Activated CD4-positive, alpha-beta T cell treated with anti-CD3 and anti-CD28 coated beads, Interleukin-2, amount 50 U/mL, for 24 hours (primary cell): ENCODE measurements at places on chromosomes 16 and 17.

- no peak for DNase-seq
Observed at GRCh38 chr17:41393826-41394225, 3.6 kb downstream of the KRT31 start.

GRCh38 chr17:60293580-60294335, 98.2 kb downstream of the USP32 start:
- no peak for DNase-seq

GRCh38 chr16:30395155-30395991, at the start of gene ZNF48:
ZNF48 (plus strand) TSS chr16:30395420; CDS start chr16:30395795, 375 bp downstream.
- DNase-seq: no peak

DNA sequence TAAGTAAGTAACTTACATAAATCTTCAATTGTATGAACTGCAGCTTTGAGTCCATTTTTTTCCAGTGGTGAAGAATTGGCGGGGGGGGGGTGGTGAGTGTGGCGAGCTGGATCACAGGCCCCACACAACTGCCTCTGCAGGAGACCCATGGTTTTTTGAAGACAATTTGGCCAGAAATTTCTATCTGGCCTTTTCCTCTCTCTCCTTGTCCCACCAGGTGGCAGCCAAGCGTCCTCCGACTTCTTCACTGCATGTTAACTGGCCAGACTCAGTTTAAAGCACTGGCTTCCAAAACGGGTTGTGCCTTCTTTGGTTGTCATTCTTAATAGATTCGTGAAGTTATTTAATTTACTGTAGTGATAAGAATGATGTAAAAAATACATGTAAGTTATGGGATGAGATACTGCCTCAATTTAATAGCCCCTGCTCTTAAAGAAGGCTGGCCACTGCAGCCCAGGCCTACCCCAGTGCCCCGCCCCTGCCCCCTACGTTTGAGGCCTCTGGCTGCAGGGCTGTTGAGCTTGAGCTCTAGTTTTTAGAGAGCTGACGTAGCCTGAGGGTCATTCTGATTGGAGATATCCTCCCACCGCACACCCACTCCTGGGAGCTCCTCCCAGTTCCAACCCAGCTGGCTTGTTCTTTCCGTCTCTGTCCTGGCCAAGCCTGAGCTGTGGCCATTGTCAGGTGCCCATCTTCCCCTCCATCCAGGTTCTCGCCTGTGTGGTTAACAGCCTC, 36.4 kb downstream of the AKAP1 start:
- DNase-seq: no peak

DNA sequence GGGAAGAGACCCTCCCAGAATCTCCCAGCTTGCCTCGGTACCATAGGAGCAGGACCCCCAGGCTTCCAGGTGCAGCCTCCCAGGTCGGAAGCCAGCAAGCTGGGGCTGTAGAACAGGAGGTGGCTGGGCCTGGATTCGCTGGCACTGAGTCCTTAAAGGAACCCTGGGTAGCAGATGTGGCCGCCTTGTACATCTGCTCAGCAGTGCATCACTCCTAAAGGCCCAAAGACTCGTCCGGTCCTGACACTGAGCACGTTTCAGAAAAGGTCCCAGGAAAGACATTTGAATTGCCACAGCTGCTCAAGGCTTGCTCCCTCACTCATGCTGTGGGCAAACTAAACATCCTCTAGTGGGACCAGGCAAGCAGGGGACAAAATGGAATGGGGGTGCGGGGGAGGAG, 172.8 kb downstream of the RAB11FIP4 start:
- no peak for DNase-seq

GRCh38 chr17:67265436-67266019, 20.5 kb upstream of the HELZ start:
- no peak for DNase-seq

- DNase-seq: no peak
Observed at GRCh38 chr16:351804-352520, 561 bp downstream of the AXIN1 start.

DNA sequence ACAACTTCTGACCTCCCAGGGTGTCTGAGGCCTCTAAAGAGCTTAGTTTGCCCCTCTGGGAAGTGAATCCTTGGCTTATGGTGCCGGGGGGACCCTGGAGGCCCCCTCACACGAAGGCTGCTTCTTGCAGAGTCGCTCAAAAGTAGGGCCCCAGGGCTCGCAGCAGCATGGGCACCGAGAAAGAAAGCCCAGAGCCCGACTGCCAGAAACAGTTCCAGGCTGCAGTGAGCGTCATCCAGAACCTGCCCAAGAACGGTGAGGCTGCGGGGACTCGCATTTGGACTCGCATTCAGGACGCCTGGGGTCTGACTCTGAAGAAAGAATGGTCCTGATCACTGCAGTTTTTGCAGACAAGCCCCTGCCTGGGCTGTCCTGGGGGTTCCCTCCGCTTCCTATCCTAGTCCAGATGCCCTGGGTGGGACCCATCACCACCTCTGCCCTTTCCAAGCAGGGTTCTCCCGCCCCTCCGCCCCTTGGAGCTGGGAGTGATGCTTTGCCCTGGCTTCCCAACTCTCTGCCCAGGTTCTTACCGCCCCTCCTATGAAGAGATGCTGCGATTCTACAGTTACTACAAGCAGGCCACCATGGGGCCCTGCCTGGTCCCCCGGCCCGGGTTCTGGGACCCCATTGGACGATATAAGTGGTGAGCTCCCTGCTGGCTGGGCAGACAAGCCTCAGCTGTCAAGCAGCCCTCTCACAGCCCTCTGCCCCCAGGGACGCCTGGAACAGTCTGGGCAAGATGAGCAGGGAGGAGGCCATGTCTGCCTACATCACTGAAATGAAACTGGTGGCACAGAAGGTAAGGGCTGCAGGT, 698 bp downstream of the ACBD4 start:
- no peak for DNase-seq

- DNase-seq: no peak
Observed at GRCh38 chr17:69503711-69504110, 89.2 kb downstream of the MAP2K6 start.

DNA sequence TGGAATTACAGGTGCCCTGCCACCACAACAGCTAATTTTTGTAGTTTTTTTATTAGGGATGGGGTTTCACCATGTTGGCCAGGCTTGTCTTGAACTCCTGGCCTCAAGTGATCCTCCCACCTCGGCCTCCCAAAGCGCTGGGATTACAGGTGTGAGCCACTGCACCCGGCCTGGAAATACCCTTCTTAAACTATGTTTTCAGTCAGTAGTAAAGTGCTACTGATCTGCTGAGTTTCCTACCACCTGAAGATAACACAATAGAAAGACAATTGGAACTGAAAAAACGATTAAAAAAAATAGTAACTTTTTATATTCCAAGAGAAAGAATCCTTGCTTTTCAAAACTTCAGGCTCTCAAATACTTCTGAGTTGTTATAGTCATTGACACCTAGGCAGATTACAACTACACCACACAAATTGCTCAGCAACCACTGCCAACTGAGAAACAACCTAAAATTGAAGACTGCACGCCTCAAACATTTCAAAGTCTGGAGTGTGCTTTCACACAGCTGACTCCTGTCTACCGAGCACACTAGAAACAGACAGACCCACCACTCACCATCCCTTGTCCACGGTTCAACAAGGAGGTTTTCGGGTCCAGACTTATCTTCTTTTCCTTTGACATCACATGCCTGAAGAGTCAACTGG, 40.9 kb downstream of the ZZEF1 start:
- no peak for DNase-seq

- DNase-seq: no peak
Observed at GRCh38 chr16:68367030-68367429, 56.2 kb downstream of the PRMT7 start.

DNA sequence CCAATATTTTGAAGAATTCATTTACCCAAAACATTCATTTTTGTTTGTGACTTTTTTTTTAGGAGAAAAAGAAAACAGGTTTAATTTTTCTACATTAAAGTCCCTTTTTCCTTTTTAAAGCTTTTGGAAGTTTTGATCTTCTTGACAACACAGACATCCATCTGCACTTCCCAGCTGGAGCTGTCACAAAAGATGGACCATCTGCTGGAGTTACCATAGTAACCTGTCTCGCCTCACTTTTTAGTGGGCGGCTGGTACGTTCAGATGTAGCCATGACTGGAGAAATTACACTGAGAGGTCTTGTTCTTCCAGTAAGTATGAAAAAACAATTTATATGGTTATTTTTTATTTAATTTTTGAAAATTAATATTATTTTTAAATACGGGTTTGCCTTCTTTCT, 37.2 kb downstream of the SIAH1 start:
- no peak for DNase-seq

- DNase-seq: no peak
Observed at GRCh38 chr16:13168091-13168572, 266.7 kb downstream of the SHISA9 start.

GRCh38 chr16:68658341-68658973, 13.3 kb downstream of the CDH3 start:
- no peak for DNase-seq

DNA sequence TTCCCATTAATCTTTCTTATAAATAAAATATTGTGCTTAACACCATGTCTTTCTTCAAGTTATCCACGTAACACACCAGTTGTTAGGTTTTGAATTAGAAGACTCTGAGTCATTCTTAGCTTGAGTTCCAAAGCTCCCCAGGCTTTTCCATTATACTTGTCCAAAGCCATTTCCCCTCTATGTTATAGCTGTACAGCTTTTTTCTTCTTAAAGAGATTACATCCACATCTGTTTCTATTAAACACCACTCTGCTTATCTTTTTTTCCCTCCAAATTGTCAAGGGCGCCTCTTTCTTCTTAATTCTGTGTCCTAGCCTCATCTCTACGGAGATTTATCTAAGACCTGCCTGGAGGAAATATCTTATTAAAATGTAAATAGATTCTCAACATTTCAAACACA, 139.4 kb upstream of the CPHXL start:
- DNase-seq: no peak

- DNase-seq: no peak
Observed at GRCh38 chr17:81481815-81482505, 30.6 kb downstream of the ACTG1 start.

GRCh38 chr17:4054446-4054845, 88.4 kb downstream of the ZZEF1 start:
- no peak for DNase-seq
